ENCODE measurements at places on chromosomes 6 and 20.

GRCh38 chr6:125631165-125631564, 118.3 kb upstream of the HEY2 start:
- no peak for DNase-seq

DNA sequence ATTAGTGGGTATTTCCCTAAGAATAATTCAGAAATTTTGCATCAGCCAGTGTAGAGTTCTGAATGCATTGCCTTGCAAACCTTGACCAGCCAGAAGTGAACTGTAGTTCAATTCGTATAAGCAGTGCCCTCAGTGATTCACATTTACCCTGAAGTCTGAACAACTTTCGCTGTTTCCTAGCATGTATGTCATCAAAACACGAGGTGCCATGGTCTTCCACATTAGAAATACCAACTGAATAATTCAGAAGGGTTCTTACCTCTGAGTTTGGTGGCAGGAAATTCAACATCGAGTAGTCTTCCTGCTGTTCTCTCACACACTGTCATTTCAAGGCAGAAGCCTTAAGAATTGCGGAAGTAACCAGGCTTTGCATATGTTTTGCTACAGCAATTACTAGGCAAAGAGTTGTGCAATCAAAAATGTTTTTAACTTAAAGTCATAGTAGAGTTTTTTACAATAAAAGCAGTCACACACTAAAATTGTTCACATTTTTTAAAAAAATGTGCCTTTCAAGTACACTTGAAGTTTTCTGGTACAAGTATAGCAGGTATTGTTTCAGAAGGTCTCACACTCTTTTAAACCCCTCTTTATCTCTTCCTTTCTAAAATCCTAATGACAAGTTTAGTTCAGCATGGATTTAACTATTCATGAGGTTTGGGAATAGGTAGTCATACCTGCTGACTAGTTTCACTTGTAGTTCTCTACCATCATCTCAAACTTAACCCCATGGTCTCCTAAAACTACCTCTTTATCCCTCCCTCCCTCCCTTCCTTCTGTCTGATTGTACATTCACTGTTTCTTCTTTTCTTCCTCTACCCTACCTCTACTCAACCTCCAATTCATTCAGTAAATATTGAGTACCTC, 118.3 kb downstream of the STXBP5 start:
- peak; percentile 77 for DNase-seq

- peak; percentile 21 for DNase-seq
Observed at GRCh38 chr6:11952316-11952715, 59.8 kb upstream of the HIVEP1 start.

DNA sequence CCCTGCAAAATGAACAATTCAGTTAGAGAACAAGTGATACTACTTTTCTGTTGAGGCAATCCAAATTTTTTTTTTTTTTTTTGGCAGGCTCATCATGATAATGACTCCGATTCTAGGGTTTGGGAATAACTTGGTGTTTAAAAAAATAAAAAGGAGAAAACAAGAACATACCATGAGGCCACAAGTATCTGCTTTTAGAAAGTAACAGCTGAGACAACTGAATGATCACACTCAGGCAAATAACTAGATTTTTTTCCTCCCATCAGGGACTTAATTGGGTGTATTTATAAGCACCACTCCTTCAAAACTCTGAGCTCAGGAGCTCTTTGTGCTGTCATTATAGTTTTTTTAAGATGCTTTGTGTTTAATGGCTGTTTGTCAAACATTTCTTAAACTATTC, 29.6 kb downstream of the PAK5 start:
- no peak for DNase-seq

- no peak for DNase-seq
Observed at GRCh38 chr6:162450358-162450757, 277.2 kb downstream of the PRKN start.

GRCh38 chr6:153537422-153537821, 406.3 kb upstream of the RGS17 start:
- no peak for DNase-seq

GRCh38 chr6:79031821-79032590, 46.0 kb downstream of the PHIP start:
- peak; percentile 84 for DNase-seq

All from fibroblast of gingiva (primary cell).